ENCODE measurements at places on chromosomes 6 and 20.

- no peak for DNase-seq
These were observed 369.9 kb downstream of the TAF4 start for GRCh38 chr20:61695741-61696140.

- DNase-seq: no peak
These were observed 132.3 kb downstream of the PFDN4 start for GRCh38 chr20:54340206-54340605.

DNA sequence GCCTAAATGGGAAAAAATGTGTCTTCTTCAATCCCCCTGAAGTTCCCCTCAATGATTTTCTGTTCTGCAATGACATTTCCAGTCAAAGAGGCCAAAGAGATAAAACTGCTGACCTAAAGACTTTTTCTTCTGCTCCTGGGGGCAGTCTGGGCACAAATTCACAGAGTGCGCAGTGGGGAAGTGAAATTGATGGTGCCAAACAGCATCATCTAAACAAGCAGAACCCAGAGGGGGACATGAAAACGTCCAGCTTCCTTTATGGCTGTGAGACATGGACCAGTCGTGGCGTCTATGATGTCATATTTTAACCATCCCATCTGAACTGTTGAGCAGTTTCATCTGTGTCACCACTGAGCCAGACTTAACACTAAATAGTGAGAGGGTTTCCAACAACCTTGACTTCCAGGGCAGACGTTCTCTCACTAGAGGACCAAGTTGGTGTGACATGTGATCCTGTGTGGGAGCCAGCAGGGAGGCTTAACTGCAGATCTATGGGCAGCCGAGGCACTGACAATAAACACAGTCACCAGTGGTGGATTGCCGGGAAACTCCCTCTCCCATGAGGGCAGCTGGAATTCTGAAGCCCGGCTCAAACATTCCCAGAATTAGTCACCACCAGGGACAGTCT, 12.4 kb downstream of the SCML4 start:
- no peak for DNase-seq

GRCh38 chr20:53282217-53282955, 310.2 kb downstream of the TSHZ2 start:
- DNase-seq: no peak

GRCh38 chr6:16270178-16270794, 31.9 kb downstream of the GMPR start:
- DNase-seq: no peak

GRCh38 chr6:4983322-4983721, 20.5 kb downstream of the RPP40 start:
- no peak for DNase-seq

All from psoas muscle (tissue), 8 donors.